ENCODE measurements at places on chromosomes 16 and 17.

- DNase-seq = no peak
Observed at GRCh38 chr17:34816848-34817247, 144.4 kb downstream of the CCT6B start.

DNA sequence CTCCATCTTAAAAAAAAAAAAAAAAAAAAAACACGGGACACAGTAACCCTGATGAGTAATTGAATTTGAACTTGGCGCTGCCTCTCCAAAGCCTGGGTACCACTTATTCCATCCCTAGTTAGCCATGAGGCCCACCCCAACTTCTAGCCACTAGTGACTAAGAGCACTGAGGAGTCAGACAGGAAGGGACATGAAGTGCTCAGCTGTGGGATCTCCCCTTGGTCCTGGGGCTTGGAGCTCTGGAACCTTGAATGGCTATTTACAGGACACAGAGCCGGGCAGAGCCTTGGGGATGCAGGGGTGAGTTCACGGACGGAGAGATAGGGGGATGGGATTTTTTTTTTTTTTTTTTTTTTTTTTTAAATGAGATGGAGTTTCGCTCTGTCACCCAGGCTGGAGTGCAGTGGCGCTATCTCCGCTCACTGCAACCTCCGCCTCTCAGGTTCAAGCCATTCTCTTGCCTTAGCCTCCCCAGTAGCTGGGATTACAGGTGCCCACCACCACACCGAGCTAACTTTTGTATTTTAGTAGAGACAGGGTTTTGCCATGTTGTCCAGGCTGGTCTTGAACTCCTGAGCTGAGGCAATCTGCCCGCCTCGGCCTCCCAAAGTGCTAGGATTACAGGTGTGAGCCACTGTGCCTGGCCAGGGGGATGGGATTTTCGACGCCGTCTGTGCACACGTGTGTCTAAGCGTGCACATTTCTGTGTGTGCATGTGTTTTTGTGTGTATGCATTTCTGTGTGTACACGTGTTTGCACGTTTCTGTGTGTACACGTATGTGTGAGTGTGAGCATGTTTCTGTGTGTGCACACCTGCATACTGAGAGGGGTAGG lies 20.4 kb upstream of the CIBAR2 start:
- no peak for DNase-seq

GRCh38 chr17:72967277-72967970 lies 125.1 kb downstream of the SLC39A11 start:
- DNase-seq = no peak

- no peak for DNase-seq
Observed at GRCh38 chr17:39169518-39169917, 3.6 kb upstream of the ARL5C start.

GRCh38 chr17:82036634-82037091 lies 834 bp downstream of the DCXR start:
- DNase-seq = no peak

- no peak for DNase-seq
Observed at GRCh38 chr16:83776944-83777343, 30.8 kb upstream of the HSBP1 start.

- no peak for DNase-seq
Observed at GRCh38 chr17:3643889-3644349, 7.4 kb downstream of the CTNS start.

GRCh38 chr17:7014995-7015958 lies 2.9 kb downstream of the RNASEK start:
- no peak for DNase-seq

GRCh38 chr16:57539072-57539796 lies 2.9 kb upstream of the CCDC102A start:
- DNase-seq = no peak

- DNase-seq = no peak
Observed at GRCh38 chr17:59627770-59628171, 8.1 kb downstream of the CLTC start.

- no peak for DNase-seq
Observed at GRCh38 chr17:58172369-58173071, 5.7 kb downstream of the OR4D2 start.

- no peak for DNase-seq
Observed at GRCh38 chr16:89169778-89170177, 1.8 kb upstream of the CDH15 start.

GRCh38 chr17:81291662-81292061 lies 3.4 kb downstream of the SLC38A10 start:
- peak; percentile 15 for DNase-seq

DNA sequence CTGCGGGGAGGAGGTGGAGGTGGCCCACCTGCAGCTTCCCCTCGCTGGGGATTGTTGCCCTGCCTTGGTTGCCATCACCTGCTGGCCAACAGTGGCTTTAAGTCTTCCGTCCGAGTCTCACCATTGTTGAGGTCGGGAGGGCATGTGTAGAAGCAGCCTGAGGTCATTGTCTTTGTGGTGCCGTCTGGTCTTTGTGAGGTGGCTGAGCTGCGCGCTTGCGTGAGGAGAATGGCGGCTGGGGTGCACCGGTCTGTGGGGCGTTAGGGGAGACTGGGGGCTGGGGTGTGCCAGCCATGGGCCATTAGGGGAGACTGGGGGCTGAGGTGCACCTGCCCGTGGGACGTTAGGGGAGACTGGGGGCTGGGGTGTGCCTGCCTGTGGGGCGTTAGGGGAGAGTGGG lies 36.2 kb downstream of the ZNF750 start:
- DNase-seq = no peak

GRCh38 chr17:45976755-45977505 lies 22.1 kb upstream of the STH start:
- DNase-seq = no peak

DNA sequence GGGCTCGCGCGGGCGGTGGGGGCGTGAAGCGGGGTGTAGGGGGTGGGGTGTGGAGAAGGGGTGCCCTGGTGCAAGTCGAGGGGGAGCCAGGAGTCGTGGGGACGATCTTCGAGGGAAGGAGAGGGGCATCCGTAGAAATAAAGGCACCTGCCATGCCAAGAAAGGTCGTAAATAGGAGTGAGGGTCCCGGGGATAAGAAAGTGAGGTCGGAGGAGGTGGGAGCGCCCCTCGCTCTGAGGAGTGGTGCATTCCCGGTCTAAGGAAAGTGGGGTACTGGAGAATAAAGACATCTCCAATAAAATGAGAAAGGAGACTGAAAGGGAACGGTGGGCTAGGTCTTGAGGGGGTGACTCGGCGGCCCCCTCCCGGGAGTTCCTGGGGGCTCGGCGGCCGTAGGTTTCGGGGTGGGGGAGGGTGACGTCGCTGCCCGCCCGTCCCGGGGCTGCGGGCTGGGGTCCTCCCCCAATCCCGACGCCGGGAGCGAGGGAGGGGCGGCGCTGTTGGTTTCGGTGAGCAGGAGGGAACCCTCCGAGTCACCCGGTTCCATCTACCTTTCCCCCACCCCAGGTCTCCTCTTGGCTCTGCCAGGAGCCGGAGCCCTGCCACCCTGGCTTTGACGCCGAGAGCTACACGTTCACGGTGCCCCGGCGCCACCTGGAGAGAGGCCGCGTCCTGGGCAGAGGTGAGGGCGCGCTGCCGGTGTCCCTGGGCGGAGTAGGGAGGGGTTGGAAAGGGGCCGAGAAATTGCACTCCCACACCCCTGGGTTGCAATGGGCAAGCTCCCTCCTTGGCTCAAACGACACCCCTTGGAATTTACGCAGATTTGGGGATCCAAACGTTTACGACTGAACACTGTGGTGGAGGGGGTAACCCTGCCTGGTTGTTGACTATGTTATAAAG lies 888 bp downstream of the CDH1 start:
- DNase-seq = no peak

GRCh38 chr17:80859002-80859941 lies 132.4 kb upstream of the CHMP6 start:
- no peak for DNase-seq

DNA sequence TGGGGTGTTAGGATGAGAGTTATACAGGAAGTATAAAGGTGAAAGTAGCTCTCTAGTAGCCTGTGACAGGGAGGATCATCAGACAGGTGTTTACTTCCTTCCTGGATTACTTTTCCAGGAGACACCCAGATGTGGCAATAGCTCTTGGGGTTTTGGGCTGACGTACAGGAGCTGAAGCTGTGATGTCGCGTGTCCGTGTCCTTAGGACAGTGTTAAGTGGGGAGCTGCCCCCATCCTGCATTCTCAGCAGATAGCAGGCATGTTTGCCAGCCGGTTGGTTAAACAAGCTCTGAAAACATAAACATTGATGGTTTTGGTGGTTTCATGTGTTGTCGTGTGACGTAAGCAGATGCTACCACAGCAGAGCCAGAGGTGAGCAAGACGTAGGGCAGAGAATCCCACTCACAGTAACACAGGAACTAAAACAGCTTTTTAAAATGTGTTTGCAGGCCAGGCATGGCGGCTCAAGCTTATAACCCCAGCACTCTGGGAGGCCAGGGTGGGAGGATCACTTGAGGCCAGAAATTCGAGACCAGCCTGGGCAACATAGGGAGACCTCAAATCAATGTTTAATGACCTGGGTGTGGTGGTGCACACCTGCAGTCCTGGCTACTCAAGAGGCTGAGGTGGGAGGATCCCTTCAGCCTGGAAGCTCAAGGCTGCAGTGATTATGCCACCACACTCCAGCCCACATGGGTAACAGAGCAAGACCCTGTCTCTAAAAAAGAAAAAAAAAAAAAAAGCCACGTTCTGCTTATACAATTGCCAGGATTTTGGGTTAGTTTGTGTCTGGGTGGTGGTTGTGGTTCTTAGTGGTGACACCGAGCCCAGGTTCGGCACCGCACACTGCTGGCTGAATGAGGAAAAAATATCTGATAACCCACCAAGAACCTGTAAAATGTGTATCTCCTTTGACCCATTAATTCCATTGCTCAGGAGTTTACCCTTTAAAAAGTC lies 18.2 kb upstream of the IL17C start:
- no peak for DNase-seq

GRCh38 chr17:19306160-19307111 lies 56.1 kb downstream of the B9D1 start:
- peak; percentile 84 for DNase-seq

All from amygdala (tissue), 56 donors.